ENCODE measurements at places on chromosomes 3 and 15. TPM values are rescaled to one million over a fixed set of nuclear protein-coding genes. Genes with fewer than 3 reads are reported as not detected.

The PPP1R14D gene
- total RNA-seq = not detected

The CCR8 gene
- not detected for total RNA-seq

The SLC38A3 gene
- 0.53 TPM for total RNA-seq

The BCHE gene
- total RNA-seq = 2.9 TPM

The ANKUB1 gene
- total RNA-seq = not detected

The CCR1 gene
- total RNA-seq = 0.03 TPM

The GUCA1C gene
- total RNA-seq = not detected

The DOCK3 gene
- total RNA-seq = 0.21 TPM

The GPR171 gene
- not detected for total RNA-seq

The COL6A5 gene
- total RNA-seq = not detected

The FES gene
- 0.85 TPM for total RNA-seq

The ACTC1 gene
- not detected for total RNA-seq

The GOLGA8S gene
- not detected for total RNA-seq

The GPR62 gene
- total RNA-seq = not detected

The MESP1 gene
- total RNA-seq = 6.0 TPM

The GABRB3 gene
- total RNA-seq = 7.9 TPM

The DAZL gene
- total RNA-seq = not detected

The CXCR6 gene
- total RNA-seq = not detected

The FAM81A gene
- total RNA-seq = 3.2 TPM

The CYP8B1 gene
- 0.11 TPM for total RNA-seq

The C3orf80 gene
- 0.53 TPM for total RNA-seq

The RYR3 gene
- total RNA-seq = not detected

The MCTP2 gene
- 5.8 TPM for total RNA-seq

All from A375 (cell line).